ENCODE measurements at places on chromosomes 4 and X. TPM values are rescaled to one million over a fixed set of nuclear protein-coding genes. Genes with fewer than 3 reads are reported as not detected.

The PPP2R3B gene
- total RNA-seq: 27.9 TPM

The MMAA gene
- 9.1 TPM for total RNA-seq

The GPC4 gene
- total RNA-seq: 10.8 TPM

The BTK gene
- 0.40 TPM for total RNA-seq

The KCNE5 gene
- total RNA-seq: not detected

The PNMA5 gene
- not detected for total RNA-seq

The ZBTB33 gene
- total RNA-seq: 5.6 TPM

The PIR gene
- 10.0 TPM for total RNA-seq

GRCh38 chr4:150136036-150136435 is 57.8 kb downstream of the DCLK2 start:
- no peak for DNase-seq

DNA sequence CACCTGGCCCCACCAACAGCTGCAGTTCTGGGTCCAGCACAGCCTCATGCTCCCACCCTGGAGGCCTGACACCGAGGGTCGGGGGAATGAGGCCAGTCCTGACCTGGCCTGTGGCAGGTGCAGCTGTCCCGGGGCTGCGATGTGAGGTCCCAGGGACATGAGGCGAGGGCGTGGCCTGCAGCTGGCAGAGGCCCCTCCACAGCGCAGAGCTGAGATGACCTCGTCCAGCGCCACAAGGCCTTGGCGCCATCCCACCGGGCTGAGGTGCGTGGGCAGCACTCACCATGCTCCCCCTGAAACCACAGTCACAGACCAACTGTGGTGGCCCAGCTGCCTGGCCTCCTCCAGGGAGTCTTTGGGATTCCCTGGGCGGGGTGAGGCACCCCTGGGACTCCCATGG is 26.6 kb upstream of the ADRA2C start:
- no peak for DNase-seq

DNA sequence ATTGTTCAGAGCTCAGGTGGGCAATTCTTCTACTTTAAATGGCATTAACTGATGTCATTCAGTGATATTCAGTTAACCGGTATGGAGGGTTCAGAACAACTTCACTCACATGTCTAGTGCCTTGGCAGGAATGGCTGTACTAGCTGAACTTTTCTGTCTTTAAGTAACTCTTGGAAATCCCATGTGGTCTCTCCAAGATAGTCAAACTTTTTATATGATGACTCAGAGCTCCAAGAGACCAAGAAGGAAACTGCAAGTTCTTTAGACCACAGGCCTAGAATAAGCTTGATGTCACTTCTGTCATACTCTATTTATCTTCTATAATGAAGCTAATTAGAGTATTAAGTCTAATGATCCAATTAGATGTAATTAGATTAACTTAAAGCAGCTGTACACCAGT is 24.9 kb downstream of the LHFPL1 start:
- no peak for DNase-seq

- peak; percentile 68 for DNase-seq
Observed at GRCh38 chrX:1661048-1661921, 46.4 kb downstream of the ASMT start.

DNA sequence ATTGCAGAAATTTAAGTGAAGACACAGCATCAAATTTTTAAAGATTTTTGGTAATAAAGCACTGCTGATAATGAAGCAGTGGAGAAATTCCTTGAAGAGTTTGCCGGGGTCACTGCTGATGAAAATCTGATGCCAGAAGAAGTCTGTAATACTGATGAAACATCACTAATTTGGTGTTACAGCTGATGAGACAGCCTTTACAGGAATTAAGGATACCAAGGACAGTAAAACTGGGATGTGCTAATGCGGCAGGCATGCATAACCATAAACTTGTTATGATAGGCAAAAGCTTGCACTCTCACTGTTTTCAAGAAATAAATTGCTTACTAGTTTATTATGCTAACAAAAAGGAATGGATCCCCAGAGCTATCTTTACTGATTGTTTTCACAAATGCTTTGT is 52.9 kb upstream of the VEGFC start:
- no peak for DNase-seq

- no peak for DNase-seq
Observed at GRCh38 chrX:131626681-131627296, 82.9 kb downstream of the OR13H1 start.

GRCh38 chr4:106993827-106994226 is 42.3 kb downstream of the DKK2 start:
- no peak for DNase-seq

DNA sequence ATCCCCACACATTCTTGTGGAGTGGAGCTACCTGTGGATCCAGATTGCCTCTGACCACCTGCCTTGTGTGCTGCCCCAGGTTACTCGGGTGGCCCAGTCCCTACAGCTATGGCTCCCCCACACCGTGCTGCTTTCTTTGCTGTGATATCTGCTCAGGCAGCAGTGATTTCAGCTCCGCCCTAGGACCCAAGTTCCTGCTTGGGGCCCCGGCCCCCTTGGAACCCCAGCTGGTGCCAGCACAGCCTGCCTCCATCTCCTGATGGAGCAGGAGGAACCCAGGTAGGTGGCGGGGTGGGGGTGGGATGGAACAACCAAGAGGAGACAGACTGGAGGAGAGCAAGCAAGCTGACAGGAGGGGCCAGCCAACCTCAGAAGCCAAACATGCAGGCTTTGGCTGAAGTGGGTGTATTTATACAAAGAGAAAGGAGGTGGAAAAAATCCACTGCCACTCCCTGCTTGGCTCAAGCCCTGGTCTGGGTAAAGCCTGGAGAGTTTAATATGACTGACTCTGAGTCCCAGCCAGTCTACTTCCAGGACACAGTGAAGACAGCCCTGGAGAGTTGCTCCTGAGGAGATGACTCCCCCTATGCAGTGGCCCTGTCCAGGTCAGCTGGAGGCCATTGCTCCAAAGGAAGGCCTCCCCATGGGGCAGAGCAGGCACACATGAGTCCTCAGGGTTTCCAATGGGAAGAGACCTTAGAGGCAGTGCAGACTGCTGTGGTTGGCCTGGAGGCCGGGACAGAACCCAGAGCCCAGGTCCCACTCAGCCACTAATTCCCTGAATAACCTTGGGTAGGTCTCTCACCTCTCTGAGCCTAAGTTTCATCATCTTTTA is 197.1 kb upstream of the MAMLD1 start:
- DNase-seq: no peak

DNA sequence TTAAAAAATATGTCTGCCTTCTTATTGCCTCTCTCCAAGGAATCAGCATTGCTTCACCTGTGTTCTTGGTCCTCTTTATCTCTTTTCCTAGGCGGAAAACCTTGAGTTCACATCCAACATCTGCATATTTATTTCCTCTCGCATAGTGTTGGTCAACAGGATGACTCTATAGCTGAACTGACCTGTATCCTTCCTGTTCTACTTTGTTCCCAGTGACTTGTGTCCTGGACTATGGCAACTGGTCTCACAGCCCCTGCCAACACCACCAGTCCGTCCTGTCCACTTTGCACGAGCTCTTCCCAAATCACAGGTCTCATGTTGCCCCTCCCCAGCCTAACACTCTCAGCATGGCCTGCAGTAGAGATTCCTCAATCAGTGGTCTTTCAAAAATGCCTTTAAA is 2.0 kb downstream of the DIPK2B start:
- DNase-seq: no peak

GRCh38 chrX:55119712-55120111 is 30.9 kb downstream of the PAGE2 start:
- DNase-seq: no peak

- no peak for DNase-seq
Observed at GRCh38 chrX:65702956-65703355, 35.5 kb downstream of the MSN start.
